ENCODE measurements at places on chromosomes 1 and 21.

- no peak for DNase-seq
Measured at GRCh38 chr1:230067871-230068620, 1.0 kb downstream of the GALNT2 start.

GRCh38 chr21:35920436-35920835 lies 139.9 kb downstream of the SETD4 start:
- no peak for DNase-seq

DNA sequence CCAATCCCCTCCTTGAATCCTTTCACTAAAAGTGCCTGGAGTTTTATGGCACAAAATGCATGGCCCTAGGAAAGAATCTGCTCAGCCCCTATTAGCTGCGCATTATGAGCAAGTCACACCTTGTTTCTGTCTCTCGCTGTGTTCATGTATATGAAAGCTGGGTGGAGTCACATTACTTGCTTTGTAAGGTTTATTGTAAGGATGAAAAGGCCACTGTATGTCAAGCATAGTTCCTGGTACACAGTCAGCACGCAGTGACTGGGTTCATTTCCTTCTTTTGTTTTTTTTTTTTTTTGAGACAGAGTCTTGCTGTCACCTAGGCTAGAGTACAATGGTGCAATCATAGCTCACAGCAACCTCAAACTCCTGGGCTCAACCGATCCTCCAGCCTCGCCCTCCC lies 6.7 kb upstream of the SLC9A1 start:
- no peak for DNase-seq

- DNase-seq, result no peak
Measured at GRCh38 chr1:175536369-175536768, 207.0 kb downstream of the TNR start.

DNA sequence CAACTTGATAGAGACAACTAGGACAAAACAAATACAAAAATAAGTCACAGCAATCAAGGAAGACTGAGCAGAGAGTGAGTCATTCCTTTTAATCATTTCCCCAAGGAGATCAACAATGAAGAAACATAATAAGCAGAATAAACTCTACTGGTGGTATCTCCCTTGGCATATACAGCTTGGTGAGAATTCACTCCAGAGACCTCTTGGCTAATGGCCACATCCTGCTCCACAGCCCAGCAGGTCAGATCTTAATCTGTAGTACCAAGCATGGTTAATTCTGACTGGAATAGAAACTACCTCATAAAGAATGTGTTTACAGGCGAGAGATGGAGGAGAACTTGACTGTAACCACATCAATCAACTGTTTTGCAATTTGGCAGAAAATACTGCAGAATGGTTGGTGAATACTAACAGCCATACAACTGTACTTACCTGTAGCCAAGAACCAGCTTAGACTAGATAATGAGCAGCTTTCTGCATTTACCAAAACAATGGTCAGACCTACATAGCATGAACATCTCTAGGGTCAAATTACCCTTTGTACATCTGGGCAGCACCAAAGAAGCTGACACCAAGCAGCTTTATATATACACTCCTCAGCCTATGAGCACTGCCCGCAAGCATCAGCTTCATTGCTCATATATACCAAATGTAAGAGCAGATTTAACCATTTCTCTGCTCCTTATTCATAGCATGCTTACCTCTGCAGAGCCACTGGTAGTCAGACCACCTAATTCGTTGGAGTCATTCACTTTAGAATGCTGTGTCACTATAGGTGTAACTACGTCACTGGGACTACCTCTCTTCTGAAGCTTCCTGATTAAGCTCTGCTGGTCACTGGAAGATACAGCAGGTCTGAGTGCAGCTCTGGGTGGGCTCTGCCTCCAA lies 51.0 kb downstream of the KIAA0319L start:
- no peak for DNase-seq
